ENCODE measurements at places on chromosomes 6 and 20. TPM values are rescaled to one million over a fixed set of nuclear protein-coding genes. Genes with fewer than 3 reads are reported as not detected.

The MYBL2 gene
- total RNA-seq = 107 TPM

The ROMO1 gene
- total RNA-seq = 174 TPM

The COL9A1 gene
- not detected for total RNA-seq

The CGA gene
- total RNA-seq = not detected

The TNXB gene
- total RNA-seq = 3.2 TPM

The SSTR4 gene
- not detected for total RNA-seq

- DNase-seq = no peak
Measured at GRCh38 chr20:50630578-50631263, 60.6 kb downstream of the RIPOR3 start.

DNA sequence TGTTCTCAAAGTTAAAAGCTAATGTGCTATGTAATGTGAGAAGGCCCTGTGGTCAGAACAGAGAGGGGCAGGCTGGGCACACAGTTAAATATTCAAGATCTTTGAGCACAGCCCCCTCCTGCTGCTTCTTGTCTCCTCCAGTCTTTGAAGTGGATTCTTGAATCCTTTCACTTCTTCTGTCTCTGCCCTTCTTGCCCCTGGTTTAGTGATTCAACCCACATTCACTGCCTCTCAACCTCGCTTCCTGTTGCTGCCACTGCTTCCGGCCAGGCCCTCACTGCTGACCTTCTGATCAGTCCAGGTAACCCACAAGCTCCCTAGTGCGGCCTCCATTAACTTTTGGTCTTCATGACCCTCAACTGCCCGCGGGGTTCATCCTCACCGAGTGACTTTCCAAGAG, 417.3 kb upstream of the NOX3 start:
- DNase-seq = no peak

DNA sequence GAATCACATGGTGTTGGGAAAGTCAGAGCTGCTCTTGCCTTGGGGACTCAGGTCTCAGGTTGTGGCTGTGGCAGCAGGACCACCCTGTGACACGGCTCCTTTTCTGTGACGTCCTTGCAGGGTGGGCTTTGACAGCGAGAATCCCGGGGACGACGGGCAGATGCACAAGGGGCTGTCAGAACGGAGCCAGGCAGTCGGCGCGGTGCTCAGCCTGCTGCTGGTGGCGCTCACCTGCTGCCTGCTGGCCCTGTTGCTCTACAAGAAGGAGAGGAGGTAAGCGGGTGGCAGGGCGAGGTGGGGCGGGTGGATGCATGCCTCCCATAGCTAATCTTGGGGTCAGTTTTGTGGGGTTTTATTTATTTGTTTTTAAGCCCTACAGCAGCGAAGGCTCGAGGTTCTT, 19.2 kb upstream of the SLC22A1 start:
- DNase-seq = no peak

DNA sequence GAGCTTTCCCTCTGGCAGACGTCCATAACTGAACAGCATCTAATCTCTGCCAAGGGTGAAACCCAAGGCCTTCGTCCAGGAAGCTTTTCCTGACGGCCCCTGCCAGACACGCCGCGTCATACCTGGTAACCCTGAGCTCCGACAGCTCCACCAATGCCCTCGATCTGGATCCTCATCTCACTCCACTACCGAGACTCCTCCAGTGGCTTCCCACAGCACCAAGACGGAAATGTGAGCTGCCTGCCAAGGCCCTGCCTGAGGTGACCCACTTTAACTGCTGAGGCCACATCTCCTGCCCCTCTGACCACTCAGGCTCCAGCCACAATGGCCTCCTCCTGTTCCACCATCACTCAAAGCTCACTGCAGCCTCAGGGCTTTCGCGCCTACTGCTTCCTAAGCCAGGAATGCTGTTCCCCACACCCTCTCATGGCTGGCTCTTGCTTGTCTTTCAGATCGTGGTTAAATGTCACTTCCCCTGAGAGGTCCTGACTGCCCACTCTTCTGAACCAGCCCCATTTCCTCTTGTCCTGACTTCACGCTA, 143.2 kb downstream of the PREX1 start:
- DNase-seq = peak; percentile 26

DNA sequence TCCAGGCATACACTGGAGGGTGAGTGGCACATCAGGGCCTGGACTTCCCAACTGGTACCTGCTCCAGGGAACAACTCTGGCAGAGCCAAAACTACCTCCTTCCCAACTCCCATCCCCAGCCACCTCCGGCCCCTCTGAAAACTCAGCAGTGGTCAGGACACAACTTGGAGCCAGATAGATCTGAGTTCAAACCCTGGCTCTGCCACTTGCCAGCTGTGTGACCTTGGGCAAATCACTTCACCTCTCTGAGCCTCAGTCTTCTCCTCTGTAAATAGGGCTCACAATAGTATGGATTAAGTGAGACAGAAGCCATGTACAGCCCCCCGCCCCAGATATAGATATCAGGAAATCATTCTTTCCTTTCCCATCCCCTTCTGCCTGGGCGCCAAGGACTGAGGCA, 10.7 kb downstream of the AHCY start:
- DNase-seq = no peak

- DNase-seq = peak; percentile 79
Measured at GRCh38 chr20:64057628-64058498, 5.1 kb upstream of the TCEA2 start.

DNA sequence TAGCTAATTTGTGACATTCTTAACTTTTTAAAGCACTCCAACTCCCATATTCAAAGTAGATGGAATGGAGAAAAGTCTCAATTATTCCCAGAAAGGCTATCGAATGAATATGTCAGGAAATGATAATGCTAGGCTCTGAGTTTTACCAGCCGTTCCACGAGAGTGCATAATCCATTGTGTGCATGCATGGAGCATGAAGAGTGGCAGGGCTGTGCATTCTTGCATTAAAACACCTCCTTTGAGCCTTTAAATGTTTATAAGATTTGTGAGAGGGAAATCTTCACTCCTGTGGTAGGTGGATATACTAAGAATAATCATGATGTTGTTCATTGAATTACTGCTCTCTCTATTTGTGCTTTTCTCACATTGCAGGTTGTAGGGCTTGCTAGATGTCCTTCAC, 178.3 kb downstream of the CARMIL1 start:
- DNase-seq = no peak

DNA sequence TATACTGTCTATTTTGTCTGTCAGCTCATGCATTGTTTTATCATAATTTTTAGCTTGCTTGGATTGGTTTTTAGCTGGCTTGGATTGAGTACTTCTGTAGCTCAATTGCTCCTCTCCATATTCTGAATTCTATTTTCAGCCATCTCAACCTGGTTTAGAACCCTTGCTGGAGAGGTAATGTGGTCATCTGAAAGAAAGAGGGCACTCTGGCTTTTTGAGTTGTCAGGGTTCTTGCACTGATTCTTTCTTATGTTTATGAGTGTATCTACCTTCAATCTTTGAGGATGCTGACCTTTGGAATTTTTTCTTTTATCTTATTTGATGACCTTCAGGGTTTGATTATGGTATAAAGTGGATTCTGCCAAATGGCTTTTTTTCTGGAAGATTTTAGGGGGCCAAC, 632.7 kb upstream of the ID4 start:
- DNase-seq = no peak

DNA sequence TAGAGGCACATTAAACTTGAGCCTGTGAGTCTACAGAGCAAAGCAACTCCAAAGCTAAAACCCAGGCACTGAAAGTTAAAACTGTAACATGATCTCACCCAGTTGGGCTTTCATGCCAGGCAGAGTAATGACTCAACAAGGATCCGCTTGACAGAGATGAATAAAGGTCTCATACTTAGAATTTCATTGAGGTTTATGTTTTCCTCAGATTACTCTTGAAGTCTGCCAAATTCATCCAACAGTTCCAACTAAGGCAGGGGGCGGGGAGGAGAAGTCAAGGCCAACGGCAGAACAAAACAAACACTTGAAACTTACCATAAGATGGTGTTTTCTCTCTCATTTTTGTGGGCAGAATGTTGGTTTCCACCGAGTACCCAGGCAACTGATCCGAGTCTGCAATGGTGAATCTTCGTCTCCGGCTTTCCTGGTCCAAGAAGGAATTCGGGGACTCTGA, 54.0 kb upstream of the IPCEF1 start:
- peak; percentile 97 for DNase-seq

- DNase-seq = no peak
Measured at GRCh38 chr6:43437700-43438099, 10.4 kb downstream of the ABCC10 start.

DNA sequence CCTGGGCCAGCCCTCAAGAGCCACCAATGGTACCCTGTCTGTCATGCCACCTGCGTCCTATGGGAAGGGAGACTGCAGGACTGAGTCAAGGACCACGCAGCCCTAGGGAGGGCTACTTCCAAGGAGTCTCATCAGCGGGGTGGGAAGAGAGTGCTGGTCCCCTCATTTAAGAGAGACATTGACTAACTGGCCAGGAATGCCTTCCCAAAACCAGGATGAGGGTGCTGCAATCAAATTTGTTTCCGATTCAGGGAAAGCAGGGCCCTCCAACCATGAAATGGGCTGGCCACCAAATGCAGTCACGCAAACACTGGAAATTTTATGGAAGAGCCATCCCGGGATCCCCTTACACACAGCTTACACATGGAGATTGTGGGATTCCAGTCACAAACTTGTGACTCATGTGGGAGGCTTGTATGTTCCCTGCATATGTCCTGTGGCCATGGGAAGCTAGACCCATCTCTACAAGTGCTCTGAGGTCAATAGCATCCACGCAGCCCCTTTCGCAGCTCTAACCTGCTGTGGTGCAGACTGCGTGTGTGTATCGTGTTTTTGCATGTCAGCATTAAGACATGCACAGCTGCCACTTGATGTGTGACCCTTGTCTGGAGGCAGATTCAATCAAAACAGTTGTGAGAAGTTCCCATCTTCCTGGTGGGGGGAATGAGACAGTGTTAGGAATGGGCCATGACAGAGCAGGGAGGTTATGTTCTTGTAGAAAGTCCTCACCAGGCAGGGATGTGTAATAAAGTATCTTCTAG, 53.0 kb upstream of the CST7 start:
- no peak for DNase-seq

- DNase-seq = no peak
Measured at GRCh38 chr6:80277501-80277900, 171.0 kb downstream of the BCKDHB start.

DNA sequence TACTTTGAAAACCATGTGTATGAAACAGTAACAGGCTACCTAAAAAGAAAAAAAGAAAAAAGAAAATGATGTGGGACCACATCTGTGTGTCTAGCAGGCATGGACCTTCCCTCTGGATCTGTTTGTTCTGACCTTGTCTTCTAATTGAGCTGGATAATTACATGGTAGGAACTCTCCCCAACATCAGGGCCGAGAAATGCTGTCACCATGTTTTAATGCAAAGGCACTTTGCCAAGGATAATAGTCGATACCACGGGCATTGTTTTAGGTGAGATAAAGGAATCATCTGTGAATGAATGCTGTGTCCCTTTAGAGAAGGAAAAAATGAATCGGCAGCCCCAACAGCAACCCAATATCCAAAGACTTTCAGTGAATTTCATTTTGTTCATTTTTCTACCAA, 149.1 kb downstream of the ZDHHC14 start:
- peak; percentile 81 for DNase-seq

GRCh38 chr6:157607317-157608109, 215.5 kb upstream of the SNX9 start:
- no peak for DNase-seq

- DNase-seq = no peak
Measured at GRCh38 chr20:39289316-39289715, 327.2 kb downstream of the DHX35 start.

DNA sequence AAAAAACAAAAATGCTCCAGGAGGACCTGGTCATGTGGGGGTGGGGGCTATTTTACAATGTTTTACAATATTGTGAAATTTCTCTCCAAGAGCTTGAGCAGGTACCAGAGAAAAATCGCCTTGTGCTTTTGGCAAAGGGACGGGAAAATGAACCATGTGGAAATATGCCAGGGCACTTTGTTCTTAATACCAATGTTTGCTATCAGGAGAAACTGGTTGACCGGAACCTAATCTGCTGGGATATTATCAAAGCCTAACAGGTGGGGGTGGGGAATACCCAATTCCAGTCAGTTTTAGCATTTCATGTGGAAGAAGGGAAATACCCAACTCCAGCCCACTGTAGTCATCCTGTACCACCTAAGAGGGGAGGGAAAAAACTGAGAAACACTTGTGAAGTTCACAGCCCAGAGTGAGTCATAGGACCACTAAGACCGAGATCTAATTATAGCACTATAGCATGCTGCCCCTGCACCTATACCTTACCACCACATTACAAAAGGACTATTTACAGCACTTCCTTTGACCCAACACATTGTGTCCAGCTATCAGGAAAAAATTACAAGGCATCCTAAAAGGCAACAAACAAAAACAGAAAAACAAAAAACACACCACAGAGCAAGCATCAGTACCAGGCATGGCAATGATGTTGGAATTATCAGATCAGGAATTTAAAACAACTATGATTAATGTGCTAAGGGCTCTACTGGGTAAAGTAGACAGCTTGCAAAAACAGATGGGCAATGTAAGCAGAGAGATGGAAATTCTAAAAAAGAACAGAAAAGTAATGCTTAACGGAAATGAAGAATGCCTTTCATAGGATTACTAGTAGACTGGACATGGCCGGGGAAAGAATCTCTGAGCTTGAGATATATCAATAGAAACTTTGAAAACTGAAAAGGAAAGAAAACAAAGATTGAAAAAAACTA, 84.1 kb upstream of the POPDC3 start:
- no peak for DNase-seq
